HFFc6 (cell line): ENCODE measurements at places on chromosomes 11 and 22. TPM values are rescaled to one million over a fixed set of nuclear protein-coding genes. Genes with fewer than 3 reads are reported as not detected.

The IFTAP gene
- total RNA-seq, result 16.0 to 19.6 TPM (median 18.2 TPM) in 3 replicates

DNA sequence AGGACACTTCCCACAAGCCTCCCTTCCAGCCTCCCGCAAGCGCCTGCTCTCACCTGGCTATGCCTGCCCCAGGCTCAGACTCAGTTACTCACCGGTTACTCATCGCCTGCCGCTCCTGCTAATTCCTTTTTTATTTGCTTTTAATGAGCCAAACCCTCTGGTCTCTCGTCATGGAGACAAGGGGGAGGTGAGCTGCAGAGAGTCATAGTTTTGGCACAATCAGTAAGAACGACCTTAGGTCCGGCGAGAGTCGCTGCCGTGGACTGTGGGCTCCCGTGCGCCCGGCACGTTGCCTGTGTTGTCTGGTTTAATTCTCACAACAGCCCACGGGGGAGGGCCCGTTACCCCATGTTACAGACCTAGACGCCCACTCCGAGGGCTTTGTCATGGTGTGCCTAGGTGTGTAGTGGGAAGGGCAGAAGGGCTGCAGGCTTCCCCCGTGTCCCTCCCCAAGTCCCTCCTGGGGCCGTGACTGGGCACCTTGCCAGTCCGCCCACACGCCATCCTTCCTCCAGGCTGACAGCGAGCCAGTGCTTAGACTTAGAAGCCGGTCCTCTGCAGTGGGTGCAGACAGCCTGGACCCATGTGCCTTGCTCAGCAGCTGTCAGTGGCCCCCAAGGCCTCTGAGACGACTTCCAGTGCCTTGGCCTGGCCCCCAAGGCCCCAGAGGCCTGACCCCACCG lies 42.2 kb downstream of the WNT7B start:
- peak; percentile 96 for DNase-seq

The ADM2 gene
- total RNA-seq, result 1.1 and 3.1 TPM in 2 replicates

GRCh38 chr22:47396105-47396504 lies 633.7 kb downstream of the TBC1D22A start:
- no peak for DNase-seq

DNA sequence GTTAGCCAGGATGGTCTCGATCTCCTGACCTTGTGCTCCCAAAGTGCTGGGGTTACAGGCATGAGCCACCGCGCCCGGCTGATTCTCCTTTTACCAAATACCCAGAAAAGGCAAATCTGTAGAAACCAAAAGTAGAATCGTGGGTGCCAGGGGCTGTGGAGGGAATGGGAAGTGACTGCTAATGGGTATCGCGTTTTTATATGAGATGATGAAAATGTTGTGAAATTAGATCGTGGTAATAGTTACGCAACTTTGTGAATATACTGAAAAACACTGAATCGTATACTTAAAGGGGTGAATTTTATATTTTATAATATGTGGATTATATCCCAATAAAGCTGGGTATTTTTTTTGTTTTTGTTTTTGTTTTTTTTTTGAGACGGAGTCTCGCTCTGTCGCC lies 48.2 kb upstream of the CREB3L1 start:
- DNase-seq, result no peak

- DNase-seq, result peak; percentile 64
Measured at GRCh38 chr11:109853156-109853776, 239.9 kb upstream of the ZC3H12C start.
